ENCODE measurements at places on chromosomes 1 and 21. TPM values are rescaled to one million over a fixed set of nuclear protein-coding genes. Genes with fewer than 3 reads are reported as not detected.
A peak's percentile ranks its signal among the peaks of the same experiment; 100 is the strongest.

DNA sequence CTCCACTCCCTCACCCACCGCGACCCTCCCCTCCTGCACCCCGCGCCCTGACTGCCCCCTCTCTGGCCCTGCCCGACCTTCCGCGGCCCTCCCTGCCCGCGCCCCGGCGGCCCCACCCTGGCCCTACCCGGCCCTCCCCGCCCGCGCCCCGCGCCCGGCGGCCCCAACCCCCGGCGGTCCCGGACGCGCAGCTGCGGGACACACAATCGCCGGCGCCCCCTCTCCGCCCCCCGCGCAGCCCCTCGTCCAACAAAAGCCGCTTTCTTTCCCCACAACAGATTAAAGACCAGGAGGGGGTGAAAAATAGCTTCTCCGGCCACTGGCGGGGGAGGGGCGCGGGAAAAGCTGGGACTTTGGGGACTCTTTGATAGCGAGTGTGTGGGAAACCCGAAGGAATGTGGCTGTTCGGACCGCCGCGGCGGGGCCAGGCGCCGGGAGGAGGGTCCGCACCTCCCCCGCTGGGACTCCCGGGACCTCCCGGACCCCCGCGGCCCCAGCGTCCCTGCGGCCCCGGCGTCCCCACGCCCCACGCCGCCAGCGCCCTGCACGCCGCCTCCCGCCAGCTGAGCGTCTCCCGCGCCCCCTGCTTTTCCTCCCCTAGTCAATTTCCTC lies 8.8 kb upstream of the ID3 start:
- H3K4me3 ChIP-seq: peak overlapping the region; percentile 68
- no peak for DNase-seq
- H3K27ac ChIP-seq: peak overlapping the region; percentile 34

- no peak overlapping the region for H3K27ac ChIP-seq
- H3K4me3 ChIP-seq: peak overlapping the region; percentile 28
- H3K4me1 ChIP-seq: peaks cover 42% of the 10 kb centered on the region
- no peak for DNase-seq
Measured at GRCh38 chr1:211640301-211640630, 35.2 kb downstream of the NEK2 start.

Gene SCCPDH
- total RNA-seq: 40.0 TPM

Gene NCSTN
- 128 TPM for total RNA-seq

DNA sequence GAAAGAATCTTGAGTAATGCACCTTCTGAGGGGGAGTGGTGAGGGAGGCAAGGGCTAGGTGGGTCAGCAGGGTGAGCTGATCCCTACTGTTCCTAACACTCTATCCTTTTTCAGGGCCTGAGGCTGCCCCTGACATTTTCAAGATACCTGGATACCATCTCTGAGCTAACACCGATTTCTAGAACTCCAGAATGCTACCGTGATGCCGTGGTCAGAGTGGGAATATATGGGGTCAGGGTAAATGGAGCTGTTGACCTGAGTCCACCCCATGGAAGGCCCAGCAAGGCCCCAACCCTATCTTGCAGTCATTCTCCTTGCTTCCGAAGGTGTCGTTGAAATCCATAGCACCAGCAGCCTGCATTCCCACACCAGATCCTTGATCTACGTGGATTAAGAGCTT lies 18.0 kb upstream of the PTPRF start:
- H3K4me1 ChIP-seq: no peaks in the 10 kb centered on the region
- DNase-seq: no peak
- no peaks in the 10 kb centered on the region for H3K27me3 ChIP-seq
- no peaks in the 10 kb centered on the region for H3K36me3 ChIP-seq

Gene CATSPER4
- total RNA-seq: not detected

DNA sequence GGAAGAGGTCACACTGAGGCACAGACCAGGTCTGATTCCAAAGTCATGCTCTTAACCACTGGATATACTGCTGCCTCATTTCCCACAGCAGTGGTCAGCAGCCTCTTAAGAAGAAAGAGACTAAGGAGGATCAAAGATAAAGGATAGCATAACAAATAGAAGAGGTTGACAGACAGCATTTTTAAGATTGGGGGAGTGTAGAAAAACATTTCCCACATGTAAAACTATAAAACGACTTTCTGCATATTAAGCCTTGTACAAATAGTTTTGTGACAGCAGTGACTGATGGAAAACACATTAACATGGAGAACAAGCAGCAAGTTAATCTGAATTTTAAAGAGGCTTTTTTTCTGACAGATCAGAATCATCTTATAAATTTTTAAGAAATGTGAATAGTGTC lies 92.0 kb downstream of the SELENOF start:
- H3K27ac ChIP-seq: no peak overlapping the region
- H3K27me3 ChIP-seq: no peaks in the 10 kb centered on the region
- no peaks in the 10 kb centered on the region for H3K36me3 ChIP-seq
- H3K4me1 ChIP-seq: peaks cover 17% of the 10 kb centered on the region

Gene TMIGD3
- total RNA-seq: not detected

Gene PCP4L1
- not detected for total RNA-seq

Gene ESPN
- total RNA-seq: 2.2 TPM

- peaks cover 25% of the 10 kb centered on the region for H3K4me1 ChIP-seq
- peaks cover 2% of the 10 kb centered on the region for H3K36me3 ChIP-seq
- no peak overlapping the region for H3K4me3 ChIP-seq
- H3K27ac ChIP-seq: no peak overlapping the region
Measured at GRCh38 chr1:155888481-155888880, 22.7 kb downstream of the RIT1 start.

Gene OPTC
- total RNA-seq: not detected

GRCh38 chr1:201990427-201990826 lies 8.0 kb downstream of the RNPEP start:
- no peaks in the 10 kb centered on the region for H3K4me1 ChIP-seq
- no peaks in the 10 kb centered on the region for H3K27me3 ChIP-seq
- H3K27ac ChIP-seq: no peak overlapping the region
- H3K4me3 ChIP-seq: no peak overlapping the region

DNA sequence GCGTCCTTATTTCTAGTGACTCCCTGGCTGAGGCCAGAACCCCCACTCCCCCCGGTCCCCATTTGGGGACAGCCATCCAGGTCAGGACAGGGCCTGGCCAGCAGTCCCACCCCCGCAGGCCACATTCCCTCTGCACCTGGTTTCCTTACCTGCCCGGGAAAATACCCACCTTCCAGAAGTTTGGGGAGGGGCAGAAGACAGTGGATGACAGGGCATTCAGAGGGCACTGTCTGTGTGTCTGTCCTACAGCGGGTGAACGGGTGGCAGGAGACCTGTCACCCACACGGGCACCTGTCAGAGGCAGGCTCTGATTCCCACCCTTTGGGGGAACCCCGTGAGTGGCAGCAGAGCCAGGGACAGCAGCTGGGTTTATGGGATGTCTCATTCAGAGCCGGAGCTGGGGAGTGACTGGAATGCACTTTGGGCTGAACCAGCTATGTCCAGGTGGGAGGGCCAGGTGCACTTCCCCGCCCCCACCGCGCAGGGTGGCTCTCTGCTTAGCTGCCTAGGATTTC lies 2.0 kb downstream of the ARHGEF16 start:
- no peak overlapping the region for H3K27ac ChIP-seq
- H3K4me1 ChIP-seq: peaks cover 39% of the 10 kb centered on the region
- peaks cover 39% of the 10 kb centered on the region for H3K36me3 ChIP-seq
- no peaks in the 10 kb centered on the region for H3K27me3 ChIP-seq
- no peak overlapping the region for H3K4me3 ChIP-seq
- no peak for DNase-seq

DNA sequence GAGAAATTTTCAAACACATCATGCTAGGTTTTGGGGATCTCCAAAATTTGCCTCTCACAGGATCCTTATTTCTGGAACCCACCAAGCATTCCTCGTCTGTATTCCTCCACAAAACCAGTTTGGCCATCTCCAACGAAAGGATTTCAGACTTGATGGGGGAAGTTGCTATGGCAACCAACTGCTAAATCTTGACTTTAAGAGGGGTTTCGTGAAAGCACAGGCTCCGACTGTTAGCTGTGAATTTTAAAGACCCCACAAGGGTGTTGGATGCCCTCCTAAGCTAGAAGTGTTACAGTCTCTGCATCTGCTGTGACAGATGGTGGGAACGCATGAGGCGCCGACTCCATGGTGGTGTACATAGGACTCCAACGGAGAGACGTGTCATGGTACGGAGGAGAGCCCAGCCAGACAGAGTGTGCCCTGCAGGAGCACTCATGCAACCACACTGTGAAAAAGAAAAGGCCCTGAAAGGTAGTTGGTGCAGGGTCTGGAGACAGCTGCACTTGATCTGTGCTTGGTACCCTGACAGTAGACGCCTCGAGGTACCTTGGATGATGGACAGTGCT lies 147.1 kb downstream of the ASTN1 start:
- H3K36me3 ChIP-seq: no peaks in the 10 kb centered on the region
- no peak overlapping the region for H3K4me3 ChIP-seq
- no peak for DNase-seq
- no peaks in the 10 kb centered on the region for H3K4me1 ChIP-seq

Gene ACKR1
- total RNA-seq: not detected
